ENCODE measurements at places on chromosomes 7 and 10.

GRCh38 chr7:20229646-20230500, 12.7 kb upstream of the MACC1 start:
- H3K36me3 ChIP-seq = no peaks in the 10 kb centered on the region
- H3K4me3 ChIP-seq = no peak overlapping the region
- H3K4me1 ChIP-seq = no peaks in the 10 kb centered on the region
- H3K27ac ChIP-seq = no peak overlapping the region
- DNase-seq = no peak

DNA sequence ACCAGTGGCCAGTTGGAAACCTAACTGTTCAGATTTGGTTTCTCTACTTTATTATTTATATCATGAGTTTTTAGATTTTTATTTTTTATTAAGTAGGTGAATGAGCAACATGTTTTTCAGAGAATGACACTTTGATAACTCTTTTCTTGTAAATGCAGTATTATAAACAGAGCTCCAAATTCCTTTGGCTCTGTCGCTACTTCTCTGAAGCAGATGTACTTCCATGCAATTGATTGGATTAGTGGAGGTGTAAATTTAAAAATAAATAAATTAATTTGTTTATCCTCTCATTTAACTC, 34.3 kb upstream of the ICA1 start:
- H3K36me3 ChIP-seq = no peaks in the 10 kb centered on the region
- no peak overlapping the region for H3K27ac ChIP-seq
- no peak for DNase-seq

- DNase-seq = no peak
- H3K4me3 ChIP-seq = no peak overlapping the region
- peaks cover 5% of the 10 kb centered on the region for H3K36me3 ChIP-seq
- no peak overlapping the region for H3K27ac ChIP-seq
- peaks cover 3% of the 10 kb centered on the region for H3K4me1 ChIP-seq
These were observed 24.3 kb downstream of the PDGFA start for GRCh38 chr7:495326-495725.

GRCh38 chr7:3000566-3000965, 43.1 kb downstream of the CARD11 start:
- no peaks in the 10 kb centered on the region for H3K27me3 ChIP-seq
- DNase-seq = no peak
- peaks cover 5% of the 10 kb centered on the region for H3K4me1 ChIP-seq
- no peak overlapping the region for H3K4me3 ChIP-seq

- peaks cover 34% of the 10 kb centered on the region for H3K27me3 ChIP-seq
- no peak within 1 kb of the TSS for H3K4me3 ChIP-seq
- no peaks in the 10 kb centered on the region for H3K36me3 ChIP-seq
- no peak for DNase-seq
- H3K4me1 ChIP-seq = no peaks in the 10 kb centered on the region
These were observed at the start of gene CPVL for GRCh38 chr7:29146057-29146706. CPVL (minus strand) TSS chr7:29146537; CDS start chr7:29121061, 25,476 bp downstream.

DNA sequence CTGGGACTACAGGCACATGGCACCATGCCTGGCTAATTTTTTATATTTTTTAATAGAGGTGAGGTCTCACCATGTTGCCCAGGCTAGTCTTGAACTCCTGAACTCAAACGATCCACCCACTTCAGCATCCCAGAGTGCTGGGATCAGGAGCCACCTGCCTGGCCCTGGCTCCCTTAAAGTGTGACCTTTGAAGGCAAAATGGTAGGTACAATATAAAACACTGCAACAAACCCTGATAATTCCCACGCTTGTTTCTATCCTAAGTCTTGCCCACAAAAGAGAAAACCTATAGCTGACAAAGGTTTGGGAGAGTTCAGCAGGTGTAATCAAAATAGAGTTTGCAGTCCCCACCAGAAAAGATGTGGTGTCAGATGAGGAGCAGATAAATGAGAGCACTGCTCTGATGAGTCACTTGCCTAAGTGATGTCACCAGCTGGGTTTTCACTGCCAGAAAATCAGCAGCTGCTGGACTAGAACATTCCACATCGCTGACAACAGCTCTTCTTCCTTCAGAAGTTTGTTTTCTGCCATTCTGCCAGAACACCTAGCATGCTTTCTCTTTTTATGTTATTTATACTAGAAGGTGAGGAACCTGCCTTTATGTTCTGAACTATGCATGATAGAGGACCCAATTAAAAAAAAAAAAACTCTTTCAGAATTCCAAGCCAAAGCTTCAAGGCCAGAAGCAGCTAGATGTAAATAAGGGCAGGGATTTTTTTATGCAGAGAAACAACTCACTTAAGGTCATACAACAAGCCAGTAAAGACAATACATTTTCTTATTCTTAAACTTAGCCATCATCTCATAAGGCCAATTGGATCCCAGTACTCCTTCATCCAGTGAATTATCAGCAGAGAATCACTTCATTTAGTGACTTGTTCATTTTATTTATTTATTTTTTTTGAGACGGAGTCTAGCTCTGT, 18.0 kb downstream of the PURB start:
- H3K27ac ChIP-seq = peak overlapping the region; percentile 21
- H3K4me3 ChIP-seq = no peak overlapping the region
- H3K4me1 ChIP-seq = peaks cover 9% of the 10 kb centered on the region
- peak; percentile 72 for DNase-seq
- H3K27me3 ChIP-seq = peaks cover 3% of the 10 kb centered on the region
- H3K36me3 ChIP-seq = peaks cover under 1% of the 10 kb centered on the region

GRCh38 chr10:84895541-84895940, 567.2 kb downstream of the CCSER2 start:
- H3K4me3 ChIP-seq = no peak overlapping the region
- no peaks in the 10 kb centered on the region for H3K4me1 ChIP-seq
- H3K36me3 ChIP-seq = no peaks in the 10 kb centered on the region
- no peaks in the 10 kb centered on the region for H3K27me3 ChIP-seq
- no peak overlapping the region for H3K27ac ChIP-seq

- H3K36me3 ChIP-seq = peaks cover 59% of the 10 kb centered on the region
- peak overlapping the region; percentile 83 for H3K4me3 ChIP-seq
- peak; percentile 72 for DNase-seq
- peak overlapping the region; percentile 97 for H3K27ac ChIP-seq
- peaks cover 80% of the 10 kb centered on the region for H3K4me1 ChIP-seq
- H3K27me3 ChIP-seq = no peaks in the 10 kb centered on the region
These were observed 210.4 kb downstream of the FAM107B start for GRCh38 chr10:14564268-14564744.

DNA sequence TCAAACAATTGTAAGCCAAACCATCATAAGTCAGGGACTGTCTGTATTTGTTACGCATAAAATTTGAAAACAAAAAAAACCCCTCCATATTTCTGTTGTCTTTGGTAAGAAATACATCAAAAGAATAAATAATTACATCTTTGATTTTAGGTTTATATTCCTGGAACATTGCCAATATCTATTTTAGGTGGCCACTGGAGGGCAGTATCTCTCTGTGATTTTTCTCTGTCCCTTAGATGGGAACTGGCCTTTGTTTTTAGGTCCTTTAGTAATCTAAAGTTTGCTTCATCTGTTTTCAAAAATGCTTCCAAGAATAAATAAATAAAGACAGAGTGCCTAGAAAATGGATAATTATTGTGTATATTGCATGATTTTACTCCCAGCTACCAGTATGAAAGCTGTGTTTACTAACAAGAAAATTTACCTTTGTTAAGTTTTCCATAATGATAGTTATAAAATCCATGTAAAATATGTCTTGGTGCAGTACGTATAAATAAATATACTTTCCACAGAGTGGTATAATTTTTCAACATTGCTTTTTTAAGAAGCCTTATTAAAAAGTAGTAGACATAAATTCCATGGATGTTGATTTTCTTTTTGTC, 64.2 kb downstream of the PHYHIPL start:
- no peak overlapping the region for H3K4me3 ChIP-seq
- no peaks in the 10 kb centered on the region for H3K4me1 ChIP-seq
- H3K27me3 ChIP-seq = peaks cover 2% of the 10 kb centered on the region
- no peaks in the 10 kb centered on the region for H3K36me3 ChIP-seq
- H3K27ac ChIP-seq = no peak overlapping the region

GRCh38 chr10:101226491-101227428, 2.5 kb downstream of the LBX1 start:
- H3K36me3 ChIP-seq = peaks cover 5% of the 10 kb centered on the region
- peak; percentile 74 for DNase-seq
- H3K27me3 ChIP-seq = peaks cover 70% of the 10 kb centered on the region
- peak overlapping the region; percentile 71 for H3K27ac ChIP-seq
- H3K4me3 ChIP-seq = peak overlapping the region; percentile 36
- peaks cover 19% of the 10 kb centered on the region for H3K4me1 ChIP-seq

DNA sequence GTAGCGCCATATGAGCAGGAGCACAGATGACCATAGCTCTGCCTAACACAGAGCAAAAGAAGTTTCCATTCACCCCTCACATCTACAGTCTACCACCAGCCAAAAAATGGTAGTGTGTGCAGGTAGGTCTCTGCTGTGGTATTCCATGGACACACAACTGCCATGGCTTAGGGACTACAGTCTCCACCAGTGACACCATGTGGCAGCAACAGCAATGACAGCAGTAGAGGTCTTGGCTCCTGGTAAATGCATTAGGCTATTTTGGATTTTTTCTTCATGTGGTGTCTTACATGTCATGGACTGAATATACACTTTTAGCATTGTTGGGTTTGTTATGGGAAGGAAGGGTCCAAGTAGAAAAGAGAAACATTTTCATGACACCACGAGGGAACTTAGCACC, 70.1 kb upstream of the CABCOCO1 start:
- no peaks in the 10 kb centered on the region for H3K36me3 ChIP-seq
- DNase-seq = no peak
- no peak overlapping the region for H3K4me3 ChIP-seq
- H3K4me1 ChIP-seq = no peaks in the 10 kb centered on the region
- no peak overlapping the region for H3K27ac ChIP-seq
